Panc1 (cell line): ENCODE measurements at places on chromosomes 6 and 20. TPM values are rescaled to one million over a fixed set of nuclear protein-coding genes. Genes with fewer than 3 reads are reported as not detected.

The CASS4 gene
- total RNA-seq = 0.15 TPM

DNA sequence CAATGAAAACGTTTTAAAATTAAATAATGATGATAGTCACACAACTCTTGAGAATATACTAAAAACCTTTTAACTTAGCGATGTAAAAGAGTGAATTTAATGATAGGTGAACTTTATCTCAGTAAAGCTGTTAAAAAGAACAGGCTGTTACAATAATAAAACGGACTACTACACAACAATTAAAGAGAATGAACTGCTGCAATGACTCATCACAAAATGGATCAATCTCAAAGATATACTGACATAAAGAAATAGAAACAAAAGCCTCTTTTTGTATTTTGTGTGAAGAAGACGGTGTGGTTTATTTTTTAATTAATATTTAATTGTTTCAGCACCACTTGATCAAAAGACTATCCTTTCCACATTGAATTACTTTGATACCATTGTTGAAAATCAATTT, 352.4 kb upstream of the GJE1 start:
- no peak for DNase-seq

DNA sequence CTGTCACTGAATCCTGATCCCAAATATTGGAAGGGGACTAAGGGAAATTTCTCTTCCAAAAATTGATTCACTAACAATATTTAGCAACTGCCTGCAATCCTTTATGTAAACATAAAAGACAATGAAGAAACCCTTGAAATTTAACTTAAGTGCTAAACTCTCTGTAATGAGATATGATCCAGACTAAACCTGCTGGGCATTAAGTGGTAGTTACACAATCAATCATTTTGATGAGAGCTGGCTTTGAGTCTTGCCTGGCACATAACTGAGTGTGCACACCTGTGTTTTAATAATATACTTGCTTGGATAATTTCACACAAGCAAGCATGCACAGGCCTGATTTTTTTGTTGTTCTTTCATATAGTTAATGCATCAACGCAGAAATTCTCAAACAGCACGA, 9.8 kb upstream of the ZFP64 start:
- DNase-seq = no peak

The ZSCAN16 gene
- total RNA-seq = 5.3 TPM

- DNase-seq = no peak
Measured at GRCh38 chr6:42113936-42114636, 28.3 kb downstream of the C6orf132 start.

GRCh38 chr6:79895382-79896074, 51.8 kb downstream of the ELOVL4 start:
- DNase-seq = no peak
